GM03348 (cell line): ENCODE measurements at places on chromosomes 12 and 14.
A peak's percentile ranks its signal among the peaks of the same experiment; 100 is the strongest.

DNA sequence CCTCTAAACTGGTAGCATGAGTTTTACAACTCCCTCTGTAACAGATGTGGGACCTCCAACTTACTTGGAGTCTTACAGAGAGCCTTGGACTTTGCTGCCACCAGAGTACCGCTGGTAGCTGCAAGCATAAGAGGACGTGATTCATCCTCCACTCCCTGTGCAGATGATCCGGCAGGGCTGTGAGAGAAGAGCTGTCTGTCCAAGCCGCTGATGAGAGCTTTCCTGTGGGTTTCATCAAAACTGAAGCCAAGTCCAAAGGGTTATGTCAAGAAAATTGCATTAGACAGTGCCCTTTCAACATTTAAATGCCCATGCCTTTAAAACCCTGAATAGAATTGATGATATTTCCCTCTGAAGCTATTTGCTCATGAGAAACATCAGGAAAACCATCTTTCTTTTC is 85.8 kb downstream of the LLPH start:
- peak; percentile 52 for DNase-seq

DNA sequence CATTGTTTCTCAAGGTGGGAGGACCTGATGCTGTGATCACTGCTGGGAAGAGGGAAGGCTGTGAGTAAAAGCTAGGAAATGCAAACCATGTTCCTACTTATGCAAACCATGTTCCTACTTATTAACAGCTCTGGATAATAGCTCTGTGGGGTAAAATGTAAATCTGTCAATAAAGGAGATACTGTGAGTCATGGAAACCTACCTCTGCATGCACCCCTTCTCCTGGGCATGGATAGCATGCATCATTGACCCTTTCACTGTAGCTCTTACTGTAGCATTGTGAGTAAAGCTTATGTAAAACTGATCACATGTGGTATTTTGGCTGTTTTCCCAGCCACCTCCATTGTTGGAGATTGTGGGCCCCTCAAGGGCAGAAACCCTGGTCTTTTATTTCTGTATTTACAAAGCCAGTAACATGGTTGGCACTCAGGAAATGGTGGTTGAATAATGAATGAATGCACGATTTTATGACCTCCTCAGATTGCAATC is 253.7 kb downstream of the GRIN2B start:
- DNase-seq: no peak

DNA sequence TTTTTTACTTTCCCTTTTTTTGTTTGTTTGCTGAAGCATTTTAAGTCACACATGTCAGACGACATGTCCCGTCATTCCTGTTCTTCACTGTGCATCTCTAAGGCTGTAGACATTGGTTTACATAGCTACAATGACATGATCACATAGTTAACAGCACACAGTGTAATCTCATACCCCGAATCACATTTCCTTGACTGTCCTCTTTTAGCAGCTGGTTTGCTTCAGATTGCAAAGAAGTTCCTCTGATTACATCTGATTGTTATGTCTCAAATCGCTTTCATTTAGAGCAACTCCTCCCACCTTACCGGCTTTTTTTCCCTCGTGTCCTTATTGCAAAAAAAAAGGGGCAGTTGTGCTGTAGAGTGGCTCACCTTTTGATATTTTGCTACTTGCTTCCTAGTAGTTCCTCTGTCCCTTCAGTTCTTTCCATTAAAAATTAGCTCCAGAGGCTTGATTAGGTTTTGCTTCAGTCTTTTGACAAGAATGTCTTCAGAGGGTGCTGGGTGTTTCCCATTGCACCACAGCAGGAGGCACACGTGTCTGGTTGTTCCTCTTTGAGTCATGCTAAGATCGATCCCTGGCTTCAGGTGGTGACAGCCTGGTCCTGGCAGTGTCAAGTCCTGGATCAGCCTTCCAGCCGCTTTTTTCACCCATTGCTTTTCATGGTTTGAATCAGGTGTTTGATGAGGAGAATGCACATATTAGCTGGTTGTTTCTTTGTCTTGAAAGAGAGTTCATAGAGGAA is 35.0 kb downstream of the ZNF664 start:
- no peak for DNase-seq

- no peak for DNase-seq
These were observed 54.0 kb upstream of the CISTR start for GRCh38 chr12:53805791-53806190.

DNA sequence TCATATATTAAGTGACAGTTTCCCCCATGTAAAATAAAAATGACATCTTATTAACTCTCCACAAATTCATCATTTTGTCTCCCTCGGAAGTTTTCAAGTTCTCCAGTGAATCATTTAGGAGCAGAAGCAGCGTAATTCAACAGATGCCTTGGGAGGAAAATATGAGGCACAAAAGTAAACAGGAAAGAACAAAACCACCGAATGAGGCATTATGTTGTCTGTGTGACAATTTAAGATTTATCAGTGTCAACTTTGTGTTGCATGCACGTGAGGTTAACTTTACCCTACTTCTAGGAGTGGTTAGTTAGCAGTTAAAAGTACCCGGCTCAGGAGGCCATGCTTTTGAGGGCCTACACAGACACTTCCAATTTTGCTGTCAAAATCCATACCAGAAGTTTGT is 258.6 kb downstream of the IPO8 start:
- no peak for DNase-seq

DNA sequence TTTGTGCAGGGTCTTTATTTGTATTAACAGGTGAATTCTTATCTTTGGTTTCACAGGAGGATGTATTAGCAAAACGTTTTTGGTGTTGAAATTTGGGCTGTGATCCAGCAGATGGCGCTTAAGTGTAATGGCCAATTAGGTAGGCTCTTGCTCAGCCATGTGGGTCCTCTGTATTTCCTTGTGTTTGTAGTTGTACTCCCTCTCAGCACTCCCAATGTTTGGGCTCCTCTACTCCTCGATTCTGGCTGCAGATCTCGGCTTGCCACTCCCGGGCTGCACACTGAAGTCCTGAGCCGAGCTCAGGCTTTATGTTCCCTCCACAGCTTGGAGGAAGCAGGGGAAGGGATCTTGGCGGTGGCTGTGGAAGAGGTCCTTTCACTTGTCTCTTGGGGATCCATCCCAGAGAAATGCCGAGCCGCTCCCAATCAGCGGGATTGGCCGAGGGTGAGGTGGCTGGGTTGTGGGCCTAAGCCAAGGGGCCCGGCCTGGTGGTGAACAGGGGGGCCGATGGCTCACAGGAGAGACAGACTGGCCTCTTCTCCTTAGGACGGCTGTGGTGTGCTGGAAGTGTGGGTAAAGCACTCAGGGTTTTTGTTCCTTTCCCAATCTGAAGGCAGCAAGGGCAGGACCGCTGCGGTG is 133.7 kb downstream of the AEBP2 start:
- DNase-seq: peak; percentile 31

- peak; percentile 19 for DNase-seq
These were observed 11.8 kb downstream of the ALG10B start for GRCh38 chr12:38328306-38328895.
